Activated CD8-positive, alpha-beta memory T cell treated with anti-CD3 and anti-CD28 coated beads for 1 hour (primary cell): ENCODE measurements at places on chromosomes 7 and 10.

GRCh38 chr10:52966904-52967303 is 194.3 kb upstream of the MBL2 start:
- no peak for DNase-seq

- DNase-seq, result no peak
Measured at GRCh38 chr10:75407713-75408508, 6.3 kb upstream of the ZNF503 start.

DNA sequence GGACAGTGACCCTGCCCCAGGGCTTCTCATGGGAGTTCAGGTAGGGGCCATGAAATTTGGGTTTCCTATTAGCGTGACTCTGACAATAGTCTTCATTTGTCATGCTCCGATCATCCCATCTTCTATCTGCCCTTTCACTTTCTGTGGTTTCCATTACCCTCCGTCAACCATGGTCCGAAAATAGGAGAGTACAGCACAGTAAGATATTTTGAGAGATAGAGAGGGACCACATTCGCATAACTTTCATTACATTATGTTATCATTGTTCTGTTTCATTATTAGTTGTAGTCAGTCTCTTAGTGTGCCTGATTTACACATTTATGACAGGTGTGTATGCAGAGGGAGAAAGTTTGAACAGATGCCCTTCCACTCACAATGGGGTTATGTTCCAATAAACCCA is 649.2 kb downstream of the SDK1 start:
- no peak for DNase-seq

GRCh38 chr7:48298779-48299178 is 127.5 kb downstream of the ABCA13 start:
- no peak for DNase-seq

DNA sequence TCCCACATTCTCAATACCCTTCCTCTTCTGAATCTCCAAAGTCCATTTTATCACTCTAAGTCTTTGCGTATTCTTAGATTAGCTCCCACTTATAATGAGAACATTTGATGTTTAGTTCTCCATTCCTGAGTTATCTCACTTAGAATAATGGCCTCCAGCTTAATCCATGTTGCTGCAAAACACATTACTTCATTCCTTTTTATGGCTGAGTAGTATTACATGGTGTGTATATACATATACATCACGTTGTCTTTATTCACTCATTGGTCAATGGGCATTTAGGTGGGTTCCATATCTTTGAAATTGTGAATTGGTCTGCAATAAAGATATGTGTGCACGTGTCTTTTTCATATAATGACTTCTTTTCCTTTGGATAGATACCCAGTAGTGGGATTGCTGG is 32.3 kb downstream of the GPR22 start:
- DNase-seq, result no peak

DNA sequence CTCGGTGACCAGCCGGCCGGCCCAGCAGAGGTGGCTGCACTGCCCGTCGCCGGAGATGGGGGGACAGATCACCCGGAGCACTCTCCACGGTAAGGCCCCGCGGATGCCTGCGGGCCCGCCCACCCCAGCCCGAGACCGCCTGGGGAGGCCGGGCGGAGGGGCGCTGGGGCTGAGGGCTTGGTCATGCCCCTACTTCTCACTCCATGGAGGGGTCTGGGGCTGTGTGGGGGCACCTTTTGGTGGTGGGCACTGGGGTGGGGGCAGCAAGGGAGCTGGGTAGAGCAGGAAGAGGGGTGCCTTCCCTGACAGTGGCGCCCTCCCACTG is 61.8 kb downstream of the NEURL1 start:
- DNase-seq, result no peak

DNA sequence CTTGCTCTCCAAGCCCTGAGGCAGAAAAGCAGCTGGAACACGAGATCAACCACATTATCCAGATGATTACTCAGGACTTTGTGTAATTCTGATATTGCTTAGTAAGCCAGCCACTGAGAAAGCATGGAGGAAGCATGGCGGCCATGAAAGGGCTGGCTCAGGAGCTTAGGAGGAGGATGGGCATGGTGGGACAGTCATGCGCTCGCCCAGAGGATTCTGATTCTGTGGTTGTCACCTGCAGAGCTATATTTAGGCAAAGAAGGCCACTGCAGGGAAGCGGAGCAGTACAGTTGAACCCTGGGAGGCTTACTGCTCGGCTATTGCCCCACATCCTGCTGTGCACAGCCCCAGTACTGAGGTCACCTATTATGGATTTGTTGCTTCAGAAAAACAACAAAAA is 128.8 kb upstream of the DNAJB12 start:
- DNase-seq, result no peak

- DNase-seq, result no peak
Measured at GRCh38 chr10:86402283-86402941, 35.8 kb upstream of the GRID1 start.

GRCh38 chr10:119595134-119595675 is 1.6 kb downstream of the TIAL1 start:
- no peak for DNase-seq

DNA sequence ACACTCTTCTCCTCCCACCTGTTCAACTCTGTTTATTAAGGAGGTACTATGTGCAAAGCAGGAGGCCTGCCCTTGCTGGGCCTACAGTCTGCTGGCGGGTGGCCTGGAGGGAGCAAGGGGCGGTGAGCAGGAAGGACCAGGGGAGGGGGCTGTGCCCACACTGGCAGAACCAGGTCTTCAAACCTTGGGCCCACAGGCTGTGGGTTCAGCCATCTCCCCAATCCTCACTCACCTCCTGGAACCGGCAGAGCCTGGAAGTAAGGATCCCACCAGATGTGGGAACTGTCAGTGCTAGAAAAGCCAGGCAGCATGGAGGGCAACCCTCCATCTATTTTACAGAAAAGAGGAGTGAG is 50.8 kb downstream of the CAMK2B start:
- DNase-seq, result no peak

GRCh38 chr7:129952086-129952652 is 591 bp downstream of the UBE2H start:
- no peak for DNase-seq

- no peak for DNase-seq
Measured at GRCh38 chr10:110676016-110676415, 31.9 kb downstream of the RBM20 start.

- DNase-seq, result no peak
Measured at GRCh38 chr10:105328503-105329133, 687.5 kb downstream of the SORCS3 start.

DNA sequence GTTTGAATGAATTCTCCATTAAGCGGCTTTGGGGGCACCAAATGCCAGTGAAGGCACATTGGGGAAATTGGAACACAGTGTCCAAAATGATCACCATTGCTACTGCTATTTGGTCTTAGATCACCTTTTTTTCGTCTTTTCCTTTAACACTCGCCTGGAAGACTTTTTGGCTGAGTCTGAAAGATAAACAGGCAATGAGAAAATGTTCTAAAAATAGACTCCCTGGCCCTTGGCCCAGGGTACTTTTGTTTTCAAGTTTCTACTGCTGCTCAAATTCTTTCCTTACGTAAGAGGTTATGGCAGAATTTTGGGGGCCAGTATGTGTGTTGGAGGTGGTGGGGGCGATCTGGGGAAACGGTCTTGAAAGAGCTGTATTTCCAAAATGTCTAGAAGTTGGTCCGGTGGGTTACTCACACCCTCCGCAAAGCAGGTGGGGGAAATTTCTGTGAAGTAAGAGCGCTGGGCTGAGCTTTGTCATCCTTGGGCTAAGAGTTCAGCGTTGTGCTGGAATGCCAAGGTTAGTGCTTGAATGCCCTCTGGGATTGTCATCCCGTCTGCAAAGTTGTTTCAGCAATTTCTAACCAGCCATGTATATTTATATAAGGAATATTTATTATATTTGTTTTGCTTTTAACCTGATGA is 1.3 kb upstream of the ITPRIP start:
- DNase-seq, result no peak

GRCh38 chr10:99459217-99459616 is 28.8 kb upstream of the GOT1 start:
- DNase-seq, result no peak

GRCh38 chr7:127979113-127979727 is 52.0 kb downstream of the LRRC4 start:
- no peak for DNase-seq

DNA sequence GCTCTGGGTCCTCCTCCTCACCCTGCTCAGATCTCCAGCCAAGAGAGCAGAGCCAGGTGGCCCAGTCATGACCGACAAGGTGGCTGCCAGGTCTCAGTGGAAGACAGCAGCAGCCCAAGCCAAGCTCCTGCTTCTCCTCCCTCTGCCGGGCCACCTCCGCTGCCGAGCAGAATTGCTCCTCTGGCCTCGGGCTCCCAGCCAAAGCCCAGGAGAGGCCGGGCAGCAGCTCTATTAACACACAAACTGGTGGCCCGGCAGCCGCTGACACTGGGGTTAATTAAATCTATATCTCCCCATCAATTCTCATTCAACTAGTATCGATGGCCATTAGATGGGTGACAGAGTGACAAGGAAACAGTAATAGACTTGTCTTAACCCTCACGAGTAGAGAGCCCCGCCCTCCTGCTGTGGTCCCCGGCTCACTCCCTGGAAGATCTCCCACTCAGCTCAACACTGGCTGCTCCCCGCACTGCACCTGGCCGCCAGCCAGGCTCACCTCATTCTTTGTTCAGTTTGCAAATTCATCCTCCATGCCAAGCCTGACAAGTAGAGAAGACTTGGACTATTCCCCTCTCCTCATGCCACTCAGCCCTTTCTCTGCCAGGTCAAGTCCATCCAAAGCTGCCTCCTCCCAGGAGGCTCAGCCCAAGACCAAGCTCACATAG is 74.1 kb upstream of the UNC5B start:
- no peak for DNase-seq

GRCh38 chr10:123926401-123927264 is 35.0 kb upstream of the CPXM2 start:
- DNase-seq, result no peak

- DNase-seq, result no peak
Measured at GRCh38 chr10:75685187-75685586, 253.8 kb downstream of the LRMDA start.

DNA sequence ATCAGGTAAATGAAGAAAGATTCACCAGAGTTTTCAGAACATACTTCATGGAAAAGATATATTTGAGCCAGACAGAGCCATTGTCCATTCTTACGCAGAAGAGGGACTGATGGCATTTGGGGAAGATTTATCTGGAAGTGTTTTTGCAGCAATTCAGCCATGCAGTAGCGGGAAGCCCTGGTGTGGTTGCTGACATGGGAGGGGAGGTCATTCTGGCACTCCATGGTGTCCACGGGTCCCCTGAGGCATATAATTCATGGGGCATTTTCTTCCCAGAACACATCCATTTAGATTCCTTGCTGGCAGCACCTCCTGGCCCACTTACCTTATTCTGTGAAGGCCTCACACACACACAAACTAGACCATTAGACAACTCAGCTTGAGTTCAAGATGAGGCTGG is 55.6 kb downstream of the WIPF3 start:
- DNase-seq, result no peak

DNA sequence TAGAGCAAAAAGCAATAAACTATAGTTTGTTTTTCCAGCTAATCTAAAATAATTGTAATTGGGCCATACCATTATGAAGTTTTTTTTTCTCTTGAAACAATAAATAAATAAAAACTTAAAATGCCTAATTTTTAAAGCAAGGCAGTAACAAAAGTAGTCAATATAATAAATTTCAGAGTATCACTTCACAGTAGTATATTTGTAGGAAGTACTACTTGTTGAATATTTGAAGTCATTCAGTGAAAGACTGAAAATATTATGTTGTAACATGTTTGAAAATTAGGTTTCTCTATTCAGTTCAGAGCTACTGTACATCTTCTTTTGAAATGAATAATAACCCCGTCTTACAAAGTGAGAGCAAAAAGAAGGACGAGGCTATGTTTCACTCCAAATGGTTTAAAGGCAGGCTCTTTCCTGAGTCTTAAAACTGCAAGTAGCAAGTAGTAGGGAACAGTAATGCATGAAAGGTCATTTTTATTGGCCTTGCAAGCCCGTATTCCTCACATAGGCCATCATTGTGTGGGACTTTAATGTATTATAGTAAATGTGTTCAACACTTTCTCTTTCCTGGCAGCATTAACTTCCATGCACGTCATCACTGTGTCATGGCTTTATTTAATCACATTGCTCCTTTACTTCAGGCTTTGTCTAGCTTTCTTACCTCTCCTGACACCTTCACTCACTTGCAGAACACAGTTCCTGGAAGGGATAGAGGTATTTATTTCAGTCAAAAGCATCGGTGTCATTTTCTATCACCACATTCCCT is 141.4 kb downstream of the VTI1A start:
- no peak for DNase-seq

DNA sequence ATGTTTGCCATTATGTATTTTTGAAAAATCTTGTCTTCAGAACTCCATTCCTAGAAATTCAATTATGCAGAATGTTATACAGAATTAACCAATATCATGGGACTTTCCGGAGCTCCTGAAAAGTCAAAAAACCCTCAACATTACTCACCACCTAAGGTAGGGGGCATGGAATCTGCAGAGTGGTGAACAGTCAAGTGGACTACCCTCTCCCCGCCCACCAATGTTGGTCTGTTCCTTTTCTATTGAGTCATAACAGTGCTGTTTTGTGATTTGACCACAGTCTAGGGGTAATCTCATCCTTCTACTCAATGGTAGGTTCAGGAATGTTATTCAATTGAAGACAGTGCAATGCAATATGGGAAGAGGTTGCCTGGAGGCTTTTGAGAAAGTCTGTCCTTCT is 130.5 kb upstream of the HABP2 start:
- no peak for DNase-seq

DNA sequence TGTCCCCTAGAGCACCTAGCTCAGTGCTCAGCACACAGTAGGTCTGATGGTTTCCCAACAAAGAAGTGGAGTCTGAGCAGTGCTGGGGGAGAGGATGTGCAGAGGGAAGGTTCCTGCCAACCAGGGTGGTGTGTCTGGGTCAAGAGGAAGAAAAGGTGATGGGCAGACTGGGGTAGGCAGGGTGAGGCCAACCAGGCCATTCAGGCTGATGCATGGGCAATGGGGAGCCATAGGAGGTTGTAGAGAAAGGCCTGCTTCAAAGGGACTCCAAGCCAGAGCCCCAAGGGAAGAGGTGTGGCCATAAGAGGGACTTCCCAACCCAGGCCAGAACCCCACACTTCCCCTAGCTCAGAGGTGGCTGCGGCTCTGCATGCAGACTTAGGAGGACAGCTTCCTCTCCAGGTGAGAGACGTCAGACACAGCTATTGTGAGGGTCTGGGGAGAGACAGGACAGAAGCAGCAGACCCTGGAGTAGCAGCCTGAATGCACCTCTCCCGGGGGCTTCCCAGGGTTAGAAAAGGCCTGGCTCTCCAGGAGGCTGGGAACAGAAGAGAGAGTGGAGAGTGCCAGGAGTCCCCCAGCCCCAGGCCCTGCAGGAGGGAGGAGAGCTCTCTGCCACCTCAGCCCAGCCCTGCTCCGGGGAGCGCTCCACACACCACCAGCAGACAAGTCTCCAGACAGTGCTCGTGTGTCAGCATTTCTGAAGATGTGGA is 87.4 kb upstream of the ZMIZ1 start:
- DNase-seq, result no peak

- no peak for DNase-seq
Measured at GRCh38 chr7:100124301-100125230, 2.2 kb upstream of the MBLAC1 start.

- DNase-seq, result no peak
Measured at GRCh38 chr7:106126170-106126938, 14.2 kb upstream of the SYPL1 start.

- DNase-seq, result no peak
Measured at GRCh38 chr7:101996131-101996691, 178.8 kb downstream of the CUX1 start.

- no peak for DNase-seq
Measured at GRCh38 chr10:119309423-119309770, 102.0 kb downstream of the GRK5 start.
